ENCODE measurements at places on chromosomes 7 and 10.

- no peak for DNase-seq
Measured at GRCh38 chr10:8137726-8138125, 83.2 kb downstream of the GATA3 start.

DNA sequence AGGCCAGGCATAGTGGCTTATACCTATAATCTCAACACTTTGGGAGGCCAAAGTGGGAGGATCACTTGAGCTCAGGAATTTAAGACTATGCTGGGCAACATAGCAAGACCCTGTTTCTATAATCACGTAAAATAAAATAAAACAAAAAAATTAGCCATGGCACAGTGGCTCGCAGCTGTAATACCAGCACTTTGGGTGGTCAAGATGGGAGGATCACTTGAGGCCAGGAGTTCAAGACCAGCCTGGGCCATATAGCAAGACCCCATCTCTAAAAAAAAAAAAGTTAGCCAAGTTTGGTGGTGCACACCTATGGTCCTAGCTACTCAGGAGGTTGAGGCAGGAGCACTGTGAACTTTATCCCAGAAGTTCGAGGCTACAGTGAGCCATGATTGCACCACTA is 30.9 kb downstream of the DNA2 start:
- DNase-seq = no peak

DNA sequence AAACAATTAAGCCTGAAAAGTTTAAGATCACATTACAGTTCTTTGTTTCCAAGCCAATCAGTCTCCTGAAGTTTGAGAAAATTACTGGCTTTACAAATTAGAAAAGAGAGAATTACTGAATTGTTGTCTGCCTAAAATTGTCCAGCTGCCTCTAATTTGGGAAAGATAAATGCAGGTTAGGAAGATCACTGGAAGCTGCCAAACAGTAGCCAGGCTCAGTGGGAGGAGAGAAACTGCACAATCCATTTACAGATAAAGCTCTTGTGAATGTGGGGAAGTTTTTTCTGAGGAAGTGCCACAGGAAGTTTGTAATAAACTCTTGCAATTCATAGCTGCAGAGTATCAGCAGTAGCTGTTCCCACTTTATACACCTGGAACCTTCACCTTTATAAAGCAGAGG is 100.7 kb downstream of the IQUB start:
- no peak for DNase-seq

- DNase-seq = no peak
Measured at GRCh38 chr10:75033399-75034130, 77.9 kb upstream of the SAMD8 start.

DNA sequence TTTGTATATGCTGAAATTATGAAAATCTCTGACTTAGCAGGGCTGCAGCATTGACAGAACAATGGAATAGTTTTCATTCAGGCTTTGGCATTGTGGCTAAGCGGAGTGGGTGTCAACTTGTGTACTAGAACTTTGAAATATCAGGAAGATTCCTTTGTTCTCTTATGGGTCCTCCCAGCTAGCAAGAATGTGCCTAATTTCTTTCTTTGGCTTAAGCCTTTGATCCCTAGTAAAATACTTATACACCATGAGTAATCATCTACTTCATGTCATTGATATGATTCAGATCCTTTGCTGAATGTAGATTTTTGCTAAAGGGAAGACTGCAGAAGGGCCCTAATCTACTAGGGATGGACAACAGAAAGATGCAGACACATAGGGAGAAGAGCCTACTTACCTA is 6.2 kb downstream of the AVL9 start:
- no peak for DNase-seq

DNA sequence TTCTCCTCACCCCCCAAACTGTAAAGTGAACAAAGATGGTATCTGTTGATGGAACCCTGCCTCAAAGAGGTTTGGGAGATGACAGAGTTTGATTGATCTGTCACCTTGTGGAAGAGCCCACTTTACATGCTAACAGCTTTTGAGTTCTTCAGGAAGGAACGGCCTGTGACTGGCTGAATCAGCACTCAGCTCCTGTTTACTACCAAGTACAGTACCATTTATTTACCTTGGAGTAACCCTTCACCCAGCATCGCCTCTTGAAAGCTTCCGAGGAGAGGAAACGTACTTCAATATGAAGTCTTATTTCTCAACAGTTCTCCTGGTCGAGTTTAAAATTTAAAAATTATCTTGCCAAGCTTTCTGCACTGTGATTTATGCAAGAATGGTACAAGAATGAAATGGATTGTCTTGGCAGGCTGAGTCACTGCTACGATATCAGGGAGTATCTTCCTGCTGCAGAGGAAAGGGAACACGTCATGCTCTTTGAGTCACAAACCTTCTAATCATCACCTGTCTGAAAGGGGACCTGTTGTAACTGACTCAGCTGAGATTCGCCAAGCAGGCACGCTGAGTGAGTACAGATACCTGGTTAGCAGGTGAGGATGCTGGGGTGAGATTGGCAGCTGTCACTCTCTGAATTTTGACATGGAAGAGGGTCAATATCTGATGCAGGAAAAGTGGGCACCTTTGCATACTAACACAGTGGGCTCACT is 30.1 kb downstream of the KLF6 start:
- DNase-seq = no peak

DNA sequence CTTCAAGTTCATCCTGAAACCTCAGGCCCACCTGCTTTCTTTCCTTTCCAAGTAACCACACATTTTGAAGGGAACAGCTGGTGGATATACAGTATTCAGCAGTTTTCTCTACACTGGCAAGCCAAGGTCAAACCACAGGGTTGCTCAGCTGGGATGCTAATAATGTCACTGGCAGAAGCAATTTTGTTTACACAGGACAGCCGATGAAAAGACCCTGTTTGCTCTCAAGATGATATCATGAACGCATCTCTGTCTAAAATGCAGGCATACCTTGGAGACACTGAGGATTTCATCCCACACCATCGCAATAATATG is 186.2 kb downstream of the USP6NL start:
- no peak for DNase-seq

- no peak for DNase-seq
Measured at GRCh38 chr7:7109934-7110333, 72.4 kb upstream of the C1GALT1 start.

GRCh38 chr7:17446340-17446739 is 147.9 kb downstream of the AHR start:
- DNase-seq = no peak

- DNase-seq = no peak
Measured at GRCh38 chr10:27783660-27784059, 38.0 kb upstream of the MKX start.

GRCh38 chr7:2645274-2645868 is 13.6 kb downstream of the TTYH3 start:
- DNase-seq = no peak

GRCh38 chr10:110679486-110680272 is 35.5 kb downstream of the RBM20 start:
- DNase-seq = no peak

- no peak for DNase-seq
Measured at GRCh38 chr10:43401627-43402026, 7.4 kb downstream of the HNRNPF start.

DNA sequence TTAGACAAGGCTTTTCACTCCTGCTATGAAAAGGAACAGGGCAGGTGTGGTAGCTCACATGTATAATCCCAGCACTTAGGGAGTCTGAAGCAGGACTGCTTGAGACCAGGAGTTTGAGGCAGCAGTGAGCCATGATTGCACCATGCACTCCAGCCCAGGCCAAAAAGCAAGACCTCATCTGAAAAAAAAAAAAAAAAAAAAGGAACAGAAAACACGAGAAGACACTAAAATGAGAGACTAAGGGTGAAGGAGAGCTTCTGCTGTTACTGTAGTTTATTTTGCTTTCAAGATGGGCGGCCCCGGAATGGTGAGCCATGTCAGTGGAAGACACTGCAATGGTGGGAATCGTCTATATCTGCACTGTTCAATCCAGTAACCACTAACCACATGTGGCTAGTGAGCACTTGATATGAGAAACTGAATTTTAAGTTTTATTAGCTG is 9.9 kb downstream of the PIP4K2A start:
- DNase-seq = no peak

DNA sequence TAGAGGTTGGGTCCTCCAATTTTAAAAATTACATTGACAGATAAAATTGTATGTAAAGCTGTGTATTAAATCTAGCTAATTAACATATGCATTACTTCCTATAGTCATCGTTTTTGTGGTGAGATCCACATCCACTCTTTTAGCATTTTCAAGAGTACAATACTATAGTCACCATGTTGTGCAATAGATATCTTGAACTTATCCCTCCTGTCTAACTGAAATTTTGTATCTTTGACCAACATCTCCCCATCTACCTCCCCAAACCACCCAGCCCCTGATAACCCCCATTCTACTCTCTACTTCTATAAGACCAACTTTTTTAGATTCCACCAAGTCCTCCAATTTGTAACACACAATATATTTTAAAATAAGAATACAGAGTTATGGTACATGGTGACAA is 208.0 kb downstream of the RELN start:
- DNase-seq = no peak

- no peak for DNase-seq
Measured at GRCh38 chr10:50286996-50287803, 35.9 kb upstream of the ASAH2 start.

- no peak for DNase-seq
Measured at GRCh38 chr7:101943889-101944600, 126.6 kb downstream of the CUX1 start.

GRCh38 chr7:80860554-80860953 is 58.3 kb downstream of the SEMA3C start:
- DNase-seq = no peak

- no peak for DNase-seq
Measured at GRCh38 chr7:47548546-47548945, 33.4 kb downstream of the TNS3 start.

- no peak for DNase-seq
Measured at GRCh38 chr10:76911184-76911583, 726.4 kb downstream of the KCNMA1 start.

- no peak for DNase-seq
Measured at GRCh38 chr10:132572545-132572937, 35.0 kb downstream of the INPP5A start.

DNA sequence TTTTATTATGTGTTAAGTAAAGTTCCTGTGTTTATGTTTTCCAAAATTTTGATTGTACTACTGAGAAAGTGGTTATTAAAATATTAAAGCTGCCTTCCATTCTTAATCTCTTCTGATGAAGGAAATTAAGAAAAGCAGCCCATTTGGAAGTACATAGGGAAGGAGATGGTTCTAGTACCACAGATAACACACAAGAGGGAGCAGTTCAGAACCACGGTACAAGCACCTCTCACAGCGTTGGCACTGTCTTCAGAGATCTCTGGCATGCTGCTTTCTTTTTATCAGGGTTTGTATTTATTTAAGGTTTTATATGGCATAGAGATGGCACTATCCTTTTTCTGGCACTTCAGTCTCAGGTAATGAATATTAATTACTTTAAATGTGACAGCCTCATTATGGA is 111.6 kb downstream of the PHTF2 start:
- no peak for DNase-seq

DNA sequence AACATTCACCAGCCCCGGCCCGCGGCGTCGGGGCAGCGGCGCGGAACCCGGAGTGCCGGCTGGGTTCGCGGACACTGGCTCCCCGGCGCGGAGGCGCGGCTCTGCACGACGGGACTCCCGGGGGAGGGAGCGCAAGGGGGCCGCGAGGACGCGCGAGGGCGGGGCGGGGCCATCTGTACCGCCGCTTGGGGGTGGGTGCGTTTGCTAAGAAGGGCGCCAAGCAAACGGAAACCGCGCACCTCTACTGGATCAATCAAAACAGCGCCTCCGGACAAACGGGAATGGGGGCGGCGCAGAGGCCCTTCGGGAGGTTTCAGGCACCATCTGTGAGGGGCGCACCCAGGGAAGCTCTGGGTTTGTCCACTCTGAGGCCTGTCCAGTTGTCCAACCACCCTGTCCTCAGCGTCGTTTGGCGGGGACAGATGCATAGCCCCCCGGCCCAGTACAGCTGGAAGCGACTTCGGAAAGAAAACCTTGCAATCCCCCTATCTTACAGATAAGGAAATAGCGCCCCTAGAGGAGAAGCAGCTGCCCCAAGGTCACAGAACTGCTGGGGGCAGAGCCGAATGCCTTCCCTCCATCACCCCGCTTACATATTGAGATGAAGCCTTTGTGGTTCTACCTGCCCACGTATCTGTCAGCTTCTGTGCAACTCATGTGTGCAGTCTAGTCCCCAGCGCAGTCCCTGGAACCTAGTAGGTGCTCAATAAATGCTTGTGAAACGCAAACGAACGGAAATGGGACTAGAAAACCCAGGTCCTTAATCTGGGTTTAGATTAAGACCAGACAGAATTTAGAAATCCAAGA is 10.7 kb upstream of the SLIT1 start:
- no peak for DNase-seq

GRCh38 chr7:141695803-141696289 is 6.1 kb downstream of the DENND11 start:
- no peak for DNase-seq

DNA sequence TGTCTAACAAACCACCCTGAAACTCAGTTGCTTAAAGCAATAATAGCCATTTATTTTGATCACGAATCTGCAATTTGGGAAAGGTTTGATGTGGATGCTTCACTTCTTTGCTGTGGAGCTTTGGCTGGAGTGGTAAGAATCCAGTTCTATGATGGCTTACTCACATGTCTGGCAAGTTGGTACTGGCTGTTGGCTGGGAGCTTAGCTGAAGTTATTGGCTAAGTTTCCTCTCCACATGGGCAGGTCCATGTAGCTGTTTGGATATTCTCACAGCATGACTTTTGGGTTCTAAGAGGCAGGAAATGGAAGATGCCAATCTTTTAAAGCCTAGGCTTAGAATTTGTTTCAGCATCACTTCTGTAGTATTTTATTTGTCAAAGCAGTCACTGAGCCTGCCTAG is 277.6 kb upstream of the NRP1 start:
- no peak for DNase-seq

DNA sequence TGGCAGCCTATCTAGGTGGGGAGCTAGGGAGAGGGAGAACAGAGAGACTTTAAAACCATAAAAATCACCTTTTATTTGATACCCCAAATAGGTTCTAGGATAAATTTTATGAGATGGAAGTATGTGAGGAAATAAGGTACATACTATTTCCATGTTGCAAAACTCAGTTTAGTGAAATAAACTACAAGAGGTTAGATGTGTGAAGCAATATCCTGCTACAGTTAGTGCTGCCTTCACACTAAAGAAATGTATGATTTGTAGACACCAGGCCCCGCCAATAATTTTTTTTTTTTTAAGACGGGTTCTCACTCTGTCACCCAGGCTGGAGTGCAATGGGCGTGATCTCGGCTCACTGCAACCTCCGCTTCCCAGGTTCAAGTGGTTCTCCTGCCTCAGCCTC is 34.4 kb upstream of the RSBN1L start:
- DNase-seq = no peak

- no peak for DNase-seq
Measured at GRCh38 chr7:41742401-41743020, 39.6 kb upstream of the INHBA start.

- no peak for DNase-seq
Measured at GRCh38 chr7:2666155-2666554, 21.8 kb upstream of the AMZ1 start.
